ENCODE measurements at places on chromosomes 2 and 18. TPM values are rescaled to one million over a fixed set of nuclear protein-coding genes. Genes with fewer than 3 reads are reported as not detected.

The CHRNG gene
- not detected for total RNA-seq

The EMX1 gene
- 0.57 TPM for total RNA-seq

The APLF gene
- 3.6 TPM for total RNA-seq

The STPG4 gene
- total RNA-seq, result not detected

The LYG2 gene
- total RNA-seq, result not detected

The PROKR1 gene
- total RNA-seq, result 0.09 TPM

The WNT10A gene
- 1.0 TPM for total RNA-seq

The LRP1B gene
- not detected for total RNA-seq

The GRB14 gene
- total RNA-seq, result not detected

The EHBP1 gene
- 22.7 TPM for total RNA-seq

The TLX2 gene
- 0.37 TPM for total RNA-seq

The TOGARAM2 gene
- total RNA-seq, result 5.0 TPM

The CRIM1 gene
- total RNA-seq, result 11.1 TPM

The SLC4A3 gene
- total RNA-seq, result not detected

The MYCN gene
- total RNA-seq, result not detected

The GNLY gene
- total RNA-seq, result 7.7 TPM

The KCNE4 gene
- not detected for total RNA-seq

All from CD8-positive, alpha-beta memory T cell (primary cell).